HT1080 (cell line): ENCODE measurements at places on chromosomes 2 and 18. TPM values are rescaled to one million over a fixed set of nuclear protein-coding genes. Genes with fewer than 3 reads are reported as not detected.

GRCh38 chr2:215137741-215138340 is 585 bp downstream of the ABCA12 start:
- DNase-seq = peak; percentile 60

Gene MYL12B
- 353 and 399 TPM in 2 replicates for total RNA-seq

Gene POTEJ
- total RNA-seq = not detected in 2 replicates

Gene CYTIP
- total RNA-seq = not detected in 2 replicates

Gene C1QL2
- 0.03 TPM in 1 of 2 replicates, not detected in the other for total RNA-seq
